Stimulated activated CD8-positive, alpha-beta memory T cell treated with anti-CD3 and anti-CD28 coated beads, Interleukin-2, amount 100 ng/mL, for 1 hour (primary cell): ENCODE measurements at places on chromosomes 1 and 21.

DNA sequence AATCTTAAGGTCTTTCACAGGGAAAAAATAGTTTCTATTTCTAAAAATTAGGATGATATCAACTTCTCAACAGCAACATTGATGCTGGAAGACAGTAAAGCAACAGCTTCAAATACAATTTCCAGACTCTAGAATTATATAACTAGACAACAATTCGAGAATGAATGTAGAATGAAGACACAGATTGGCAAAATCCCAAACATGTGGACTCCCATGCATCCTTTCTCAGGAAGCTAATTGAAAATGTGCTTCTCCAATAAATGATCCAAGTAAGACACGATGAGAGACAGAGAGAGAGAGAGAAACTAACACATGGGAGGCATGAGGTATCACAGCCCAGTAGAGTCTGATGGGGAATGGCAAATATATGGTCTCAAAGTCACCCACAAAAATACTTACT, 21.5 kb upstream of the SIM2 start:
- no peak for DNase-seq

DNA sequence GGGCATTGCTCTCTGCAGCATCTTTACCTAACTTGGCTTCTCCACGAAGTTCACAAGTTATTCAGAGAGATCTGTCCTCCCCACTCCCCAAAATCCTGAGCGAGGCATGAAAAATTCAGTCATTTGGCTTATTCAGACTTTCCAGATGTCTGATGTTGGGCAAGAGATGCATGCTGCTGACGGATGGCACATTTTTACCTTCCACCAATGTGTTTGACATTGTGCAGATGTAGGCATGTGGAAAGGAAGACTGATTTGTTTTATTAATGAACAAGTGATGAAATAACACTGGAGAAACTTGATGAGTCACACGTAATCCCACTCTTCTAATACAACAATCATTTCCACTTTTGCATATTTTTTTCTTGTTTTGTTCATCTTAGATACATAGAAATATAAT, 86.7 kb downstream of the C1orf94 start:
- DNase-seq = no peak

DNA sequence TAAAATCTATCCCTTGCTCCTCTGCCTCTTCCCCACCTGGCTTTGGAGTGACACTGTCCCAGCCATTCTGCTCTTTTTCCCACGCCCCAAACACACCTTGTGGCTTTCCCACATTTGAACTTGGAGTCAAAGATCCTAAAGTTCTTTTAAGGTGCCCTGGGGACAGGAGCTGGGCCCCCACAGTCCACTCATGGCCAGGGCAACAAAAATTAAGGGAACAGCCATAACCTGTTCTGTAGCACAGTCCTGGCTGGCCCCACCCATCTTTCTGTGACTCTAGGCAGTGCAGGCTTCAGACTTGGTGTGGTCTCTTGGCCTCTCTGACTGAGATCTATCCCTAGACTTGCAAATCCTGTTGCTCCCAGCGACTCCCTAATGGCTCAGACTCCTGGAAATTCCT, 143.0 kb upstream of the MAGI3 start:
- no peak for DNase-seq

- no peak for DNase-seq
Measured at GRCh38 chr1:233368789-233369130, 41.2 kb downstream of the MAP3K21 start.

GRCh38 chr21:25997788-25998611, 172.6 kb downstream of the APP start:
- DNase-seq = no peak

DNA sequence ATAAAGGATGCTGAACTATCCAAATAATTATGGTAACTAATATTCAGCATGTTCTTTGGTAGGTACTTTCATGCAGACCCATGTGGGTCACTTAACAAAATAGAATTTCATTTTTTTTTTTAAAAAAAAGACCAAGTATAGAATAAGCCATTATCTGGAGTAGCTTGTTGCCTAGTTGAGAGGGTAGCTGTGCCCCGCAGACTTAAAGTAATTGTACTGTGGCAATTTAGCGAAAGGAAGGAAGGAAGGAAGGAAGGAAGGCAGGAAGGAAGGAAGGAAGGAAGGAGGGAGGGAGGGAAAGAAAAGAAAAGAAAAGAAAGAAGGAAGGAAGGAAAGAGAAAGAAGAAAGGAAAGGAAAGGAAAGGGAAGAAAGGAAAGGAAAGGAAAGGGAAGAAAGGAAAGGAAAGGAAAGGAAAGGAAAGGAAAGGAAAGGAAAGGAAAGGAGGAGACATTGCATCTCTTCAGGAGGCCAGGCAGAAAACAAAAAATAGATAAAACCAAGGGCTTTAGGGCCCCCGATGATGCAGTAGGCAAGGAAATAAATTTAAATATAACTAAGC, 35.3 kb upstream of the C1orf21 start:
- DNase-seq = no peak

DNA sequence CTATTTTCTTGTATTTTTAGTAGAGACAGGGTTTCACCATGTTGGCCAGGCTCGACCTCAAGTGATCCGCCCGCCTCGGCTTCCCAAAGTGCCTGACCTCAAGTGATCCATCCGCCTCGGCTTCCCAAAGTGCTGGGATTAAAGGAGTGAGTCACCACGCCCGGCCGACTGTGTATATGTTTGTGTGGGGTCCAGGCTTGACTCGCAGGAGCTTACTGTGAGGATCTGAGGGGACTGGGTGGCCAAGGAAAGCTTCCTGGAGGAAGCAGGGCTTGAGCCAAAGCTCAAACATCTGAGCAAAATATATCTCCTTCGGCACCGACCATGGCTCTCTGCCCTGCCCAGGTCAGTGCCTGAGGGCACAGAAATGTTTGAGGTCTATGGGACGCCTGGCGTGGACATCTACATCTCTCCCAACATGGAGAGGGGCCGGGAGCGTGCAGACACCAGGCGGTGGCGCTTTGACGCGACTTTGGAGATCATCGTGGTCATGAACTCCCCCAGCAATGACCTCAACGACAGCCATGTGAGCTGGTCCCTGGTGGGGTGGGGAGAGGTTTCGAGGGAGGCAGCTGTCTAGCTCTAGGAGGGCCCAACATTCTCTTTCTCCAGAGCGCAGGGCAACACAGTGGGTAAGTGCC, 10.5 kb downstream of the PADI3 start:
- DNase-seq = no peak

GRCh38 chr1:108750476-108751181, 4.2 kb downstream of the STXBP3 start:
- DNase-seq = no peak

DNA sequence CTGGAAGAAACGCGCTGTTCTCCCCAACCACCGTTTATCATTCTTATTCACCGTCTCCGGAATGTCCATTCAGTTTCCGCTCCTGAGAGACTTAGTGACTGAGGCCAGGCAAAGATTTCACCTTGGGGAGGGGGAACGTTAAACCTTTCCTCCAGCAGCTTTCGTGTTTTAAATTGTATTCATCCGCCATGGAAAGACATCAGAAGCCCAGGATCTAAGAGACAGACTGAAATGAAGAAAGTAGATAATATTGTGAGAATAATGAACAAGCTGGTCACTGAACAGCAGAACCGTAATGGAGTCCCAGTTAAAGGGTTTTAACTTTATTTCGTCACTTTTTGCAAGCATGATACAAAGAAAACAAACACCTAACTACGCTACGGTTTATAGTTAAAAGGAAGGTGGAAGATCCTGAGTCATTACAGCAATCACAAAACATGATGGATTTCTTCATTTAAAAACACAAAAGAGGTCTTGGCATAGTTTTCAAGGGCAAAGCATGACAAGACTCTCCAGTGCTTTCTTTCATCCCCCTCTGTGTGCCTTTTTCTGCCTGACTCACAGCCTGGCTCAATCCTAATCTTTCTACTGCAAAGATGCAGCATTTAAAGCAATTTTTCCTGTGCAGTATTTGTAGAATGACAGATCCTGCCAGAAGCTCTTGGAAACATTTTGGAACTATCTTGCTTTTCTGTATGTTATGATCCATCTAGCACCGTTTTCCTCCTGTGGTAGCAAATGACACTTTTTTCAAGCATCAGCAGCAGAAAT, 722 bp upstream of the SLC19A2 start:
- DNase-seq = no peak

DNA sequence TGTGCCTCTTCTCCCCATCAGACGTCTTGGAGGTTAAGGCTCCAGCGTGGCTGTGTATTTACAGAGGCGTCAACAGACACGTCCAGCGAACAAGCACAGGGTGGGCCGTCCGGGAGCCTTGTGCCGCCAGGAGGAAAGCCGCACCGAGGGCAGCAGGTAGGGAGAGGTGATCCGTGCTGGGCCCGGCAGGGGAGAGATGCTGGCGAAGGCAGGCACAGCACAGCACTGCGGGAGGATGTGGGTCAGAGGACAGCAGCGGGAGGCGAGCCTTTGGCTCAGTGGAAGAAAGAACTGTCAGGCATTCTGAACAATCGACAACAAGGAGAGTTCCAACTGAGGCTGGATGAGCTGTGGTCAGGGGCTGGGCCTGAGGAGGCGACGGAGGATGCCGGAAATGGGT, 144.1 kb upstream of the TNR start:
- no peak for DNase-seq

DNA sequence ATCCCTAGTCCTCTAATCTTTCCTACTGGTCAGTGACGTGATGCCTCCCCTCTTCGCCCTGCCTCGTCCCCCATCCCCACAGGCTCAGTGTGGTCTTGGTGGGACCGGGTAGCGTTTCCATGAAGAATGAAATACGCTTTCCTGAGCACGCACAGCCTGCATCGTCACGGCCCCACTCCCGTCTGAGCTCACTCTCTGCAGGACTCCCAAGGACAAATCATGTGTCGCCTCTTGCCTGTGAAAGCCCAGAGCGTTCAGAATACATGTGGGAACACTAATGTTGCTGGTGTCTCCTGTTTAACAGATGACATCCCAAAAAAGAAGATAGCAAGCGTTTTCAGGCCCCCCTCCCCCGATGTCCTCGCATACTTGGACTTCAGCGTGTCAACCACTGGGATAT, 49.2 kb downstream of the S100B start:
- DNase-seq = no peak

- no peak for DNase-seq
Measured at GRCh38 chr1:233679030-233679429, 65.1 kb downstream of the KCNK1 start.

- DNase-seq = no peak
Measured at GRCh38 chr1:191348328-191348727, 809.9 kb upstream of the RGS18 start.

GRCh38 chr1:199273837-199274379, 635.1 kb downstream of the PTPRC start:
- DNase-seq = no peak

GRCh38 chr1:224720216-224720615, 104.1 kb downstream of the CNIH3 start:
- DNase-seq = no peak

DNA sequence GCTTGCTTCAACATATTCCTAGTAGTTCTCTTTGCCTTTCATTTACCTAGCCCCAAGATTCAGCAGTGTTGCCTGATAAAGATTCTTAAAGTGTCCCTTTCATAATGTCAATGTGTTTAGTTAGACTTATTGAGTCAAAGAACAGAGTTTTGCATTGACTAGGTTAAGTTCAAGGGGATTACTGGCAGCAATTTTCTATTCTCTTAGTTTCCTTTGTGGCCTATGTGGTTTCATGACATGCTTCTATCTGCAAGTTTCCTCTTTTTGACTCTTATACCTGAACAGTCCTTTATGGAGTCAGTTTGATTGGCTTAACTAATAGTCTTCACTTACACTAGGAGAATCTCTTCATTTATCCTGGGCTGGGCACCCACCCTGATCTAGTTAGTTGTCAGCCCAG, 151.3 kb downstream of the ADGRL4 start:
- no peak for DNase-seq

DNA sequence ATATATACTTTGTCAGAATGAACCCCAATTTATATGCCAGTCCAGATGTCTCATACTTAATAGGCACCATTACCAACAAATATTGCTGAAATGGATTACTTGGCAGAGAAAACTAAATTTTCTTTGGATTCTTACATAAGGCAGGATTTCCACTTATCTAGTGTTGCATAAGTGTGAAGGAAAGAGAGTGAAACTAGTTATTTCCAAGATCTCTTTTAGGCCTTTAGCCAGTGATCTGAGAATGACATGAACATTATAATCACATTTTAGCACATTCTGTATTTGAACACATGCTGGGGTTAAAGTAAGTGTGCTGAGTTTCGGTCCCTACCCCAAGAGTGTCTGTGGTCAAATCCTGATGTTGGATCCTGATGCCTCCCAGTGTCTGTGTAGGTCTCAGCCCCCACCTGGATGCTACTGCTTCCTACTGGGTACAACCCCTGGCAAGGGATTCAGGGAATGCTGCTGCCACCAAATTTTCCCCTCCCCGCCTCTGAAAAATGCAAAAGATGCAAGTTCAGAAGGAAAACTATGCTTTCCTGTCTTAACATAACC, 11.2 kb downstream of the DDAH1 start:
- no peak for DNase-seq

DNA sequence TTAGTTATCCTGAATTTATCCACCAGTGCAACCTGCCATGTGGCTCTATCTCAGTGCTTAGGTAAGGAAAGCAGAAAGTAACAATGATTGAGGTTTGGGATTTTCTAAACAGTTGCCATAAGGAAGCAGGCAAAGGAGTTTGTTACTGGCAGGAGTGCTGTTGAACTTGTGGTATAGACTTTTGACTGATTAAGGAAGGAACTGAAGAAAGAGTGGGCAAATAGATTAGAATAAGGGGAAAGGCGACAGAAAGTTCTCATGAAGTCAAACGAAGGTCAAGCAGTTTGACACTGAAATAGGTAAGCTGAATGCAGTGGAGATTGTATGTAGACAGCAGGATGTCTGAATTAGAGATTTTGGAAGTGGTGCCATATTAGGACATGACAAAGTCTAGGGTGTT, 24.2 kb upstream of the CR2 start:
- no peak for DNase-seq

GRCh38 chr1:233897325-233898162, 6.9 kb upstream of the SLC35F3 start:
- DNase-seq = no peak

- no peak for DNase-seq
Measured at GRCh38 chr1:46547481-46548383, 3.7 kb downstream of the KNCN start.

GRCh38 chr1:52002038-52002917, 11.8 kb upstream of the RAB3B start:
- no peak for DNase-seq

DNA sequence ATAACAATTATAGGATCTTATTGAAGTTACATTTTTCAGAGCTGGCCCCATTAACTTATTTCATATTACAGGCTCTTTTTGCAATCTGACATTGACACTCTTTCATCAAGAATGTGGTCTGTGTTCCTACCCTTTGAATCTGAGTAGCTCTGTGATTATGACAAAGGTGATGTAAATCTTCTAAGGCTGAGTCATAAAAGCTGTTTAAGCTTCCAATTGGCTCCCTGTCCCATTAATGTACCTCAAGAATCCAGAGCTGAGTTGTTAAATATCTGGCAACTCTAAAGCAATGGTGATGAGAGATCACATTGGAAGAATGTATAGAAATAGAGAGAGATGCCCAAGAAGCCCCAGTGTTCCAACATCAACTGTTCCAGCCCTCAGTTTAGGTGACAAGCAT, 178.5 kb upstream of the DEPDC1 start:
- no peak for DNase-seq
